ENCODE measurements at places on chromosomes 5 and 9.
A peak's percentile ranks its signal among the peaks of the same experiment; 100 is the strongest.

DNA sequence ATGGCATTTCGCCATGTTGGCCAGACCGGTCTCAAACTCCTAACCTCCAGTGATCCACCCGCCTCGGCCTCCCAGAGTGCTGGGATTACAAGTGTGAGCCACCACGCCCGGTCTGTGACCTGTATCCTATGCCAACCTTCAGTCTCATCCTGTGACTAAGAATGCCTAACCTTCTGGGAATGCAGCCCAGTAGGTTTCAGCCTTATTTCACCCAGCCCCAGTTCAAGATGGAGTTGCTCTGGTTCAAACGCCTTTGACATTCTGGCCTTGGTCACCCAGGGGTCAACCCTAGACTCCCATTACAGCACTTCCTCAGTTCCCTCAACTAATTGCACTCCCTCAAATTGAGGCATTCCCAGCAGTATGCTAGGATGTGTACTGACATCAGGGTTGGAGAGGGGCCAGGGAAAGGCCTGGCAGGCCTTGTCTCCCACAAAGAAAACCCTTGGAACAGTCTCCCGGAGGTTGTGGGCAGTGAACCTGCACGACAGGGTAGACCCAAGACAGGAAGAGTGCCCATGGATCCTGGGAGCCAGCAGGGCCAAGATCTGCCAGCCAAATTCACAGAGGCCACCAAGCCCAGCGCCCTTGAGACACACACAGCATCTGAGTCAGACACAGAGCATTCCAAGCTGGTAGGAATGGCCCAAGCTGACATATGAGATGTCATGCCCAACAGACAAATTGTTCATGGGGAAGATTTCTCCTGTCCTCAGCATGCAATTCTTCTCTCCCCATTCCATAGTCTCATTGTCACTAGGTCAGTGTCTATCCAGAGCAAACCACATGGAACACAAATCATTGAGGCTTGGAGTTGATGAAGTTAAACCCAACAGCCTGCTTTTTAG is 24.9 kb upstream of the SMU1 start:
- no peak for DNase-seq

DNA sequence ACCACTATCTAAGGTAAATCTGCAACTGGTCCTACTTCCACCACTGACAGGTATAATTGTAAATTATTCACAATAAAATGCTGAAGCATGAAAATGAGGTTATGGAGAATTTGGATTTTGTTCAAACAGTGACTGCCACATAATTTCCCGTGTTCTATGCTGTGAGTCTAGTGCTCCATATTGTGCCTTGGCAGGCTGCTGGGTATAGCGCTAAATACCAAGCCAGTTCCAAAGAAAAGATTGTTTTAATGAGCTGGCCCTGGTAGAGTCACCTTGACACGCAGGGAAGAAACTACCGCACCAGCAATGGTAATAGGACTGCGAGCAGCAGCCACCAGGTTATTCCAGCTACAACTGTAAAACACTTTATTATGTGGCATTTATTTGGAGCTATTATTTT is 30.4 kb downstream of the PSMB7 start:
- DNase-seq, result no peak

GRCh38 chr9:114504341-114505186 is 709 bp downstream of the WHRN start:
- DNase-seq, result peak; percentile 55

DNA sequence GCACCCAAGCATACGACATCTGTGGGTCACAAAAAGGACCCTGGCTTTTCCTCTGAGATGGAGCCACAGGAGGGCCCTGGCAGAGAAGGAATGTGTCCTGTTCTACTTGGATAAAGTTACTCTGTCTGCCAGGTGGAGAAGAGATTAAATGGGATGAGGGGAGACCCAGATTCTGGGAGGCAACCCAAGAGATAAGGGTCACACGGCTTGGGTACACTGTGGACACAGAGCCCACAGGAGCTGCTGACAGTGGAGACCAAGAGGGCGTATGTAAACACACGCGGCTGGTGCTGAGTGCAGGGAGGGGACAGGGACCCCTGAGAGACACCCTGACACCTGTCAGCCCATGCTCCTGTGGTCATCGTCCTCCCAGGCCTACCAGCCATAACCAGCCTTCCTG is 6.2 kb downstream of the CDK20 start:
- DNase-seq, result no peak

GRCh38 chr5:138824924-138825863 is 49.9 kb downstream of the LRRTM2 start:
- no peak for DNase-seq

- no peak for DNase-seq
These were observed 96.1 kb downstream of the WDR41 start for GRCh38 chr5:77396017-77396416.

- DNase-seq, result no peak
These were observed 89.5 kb downstream of the CDH10 start for GRCh38 chr5:24555229-24555628.

GRCh38 chr9:93577078-93577974 is 942 bp downstream of the PHF2 start:
- DNase-seq, result peak; percentile 20

- DNase-seq, result no peak
These were observed 27.6 kb upstream of the LHFPL2 start for GRCh38 chr5:78675956-78676730.

GRCh38 chr5:137856916-137857862 is 10.5 kb upstream of the MYOT start:
- DNase-seq, result no peak
